Activated CD4-positive, alpha-beta T cell treated with anti-CD3 and anti-CD28 coated beads, Interleukin-2, amount 10 ng/mL, durations not matched to agents 7 days and 5 days (primary cell): ENCODE measurements at places on chromosomes 7 and 10.
A peak's percentile ranks its signal among the peaks of the same experiment; 100 is the strongest.

- DNase-seq, result no peak
Measured at GRCh38 chr7:2022021-2022409, 210.7 kb downstream of the MAD1L1 start.

- no peak for DNase-seq
Measured at GRCh38 chr10:8539056-8539455, 484.6 kb downstream of the GATA3 start.

DNA sequence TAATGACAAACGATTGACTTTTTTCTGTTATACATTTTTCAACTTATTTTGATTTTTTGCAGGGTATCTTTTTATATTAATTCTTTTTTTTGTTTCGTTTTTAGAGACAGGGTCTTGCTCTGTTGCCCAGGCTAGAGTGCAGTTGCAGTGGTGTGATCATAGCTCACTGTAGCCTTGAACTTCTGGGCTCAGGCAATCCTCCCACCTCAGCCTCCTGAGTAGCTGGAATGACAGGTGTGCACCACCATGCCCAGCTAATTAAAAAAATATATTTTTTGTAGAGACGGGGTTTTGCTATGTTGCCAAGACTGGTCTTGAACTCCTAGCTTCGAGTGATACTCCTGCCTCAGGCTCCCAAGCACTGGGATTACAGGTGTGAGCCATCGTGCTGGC is 601.3 kb downstream of the PARD3 start:
- no peak for DNase-seq

GRCh38 chr10:51423121-51423452 is 276.3 kb downstream of the CSTF2T start:
- no peak for DNase-seq

DNA sequence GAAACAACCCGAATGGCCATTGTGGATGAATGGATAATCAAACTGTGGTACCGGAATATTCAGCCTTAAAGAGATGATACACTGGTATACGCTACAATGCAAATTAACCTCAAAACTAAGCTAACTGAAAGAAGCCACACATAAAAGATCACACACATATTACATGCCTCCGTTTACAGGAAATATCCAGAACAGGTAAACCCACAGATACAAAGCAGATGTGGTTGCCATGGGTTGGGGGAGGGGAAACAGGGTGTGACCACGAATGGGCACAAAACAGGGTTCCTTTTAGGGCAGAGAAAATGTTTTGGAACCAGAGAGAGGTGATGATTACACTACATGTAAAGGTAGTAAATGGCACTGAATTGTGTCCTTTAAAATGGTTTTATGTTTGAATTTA is 16.6 kb downstream of the ESYT2 start:
- DNase-seq, result peak; percentile 91

DNA sequence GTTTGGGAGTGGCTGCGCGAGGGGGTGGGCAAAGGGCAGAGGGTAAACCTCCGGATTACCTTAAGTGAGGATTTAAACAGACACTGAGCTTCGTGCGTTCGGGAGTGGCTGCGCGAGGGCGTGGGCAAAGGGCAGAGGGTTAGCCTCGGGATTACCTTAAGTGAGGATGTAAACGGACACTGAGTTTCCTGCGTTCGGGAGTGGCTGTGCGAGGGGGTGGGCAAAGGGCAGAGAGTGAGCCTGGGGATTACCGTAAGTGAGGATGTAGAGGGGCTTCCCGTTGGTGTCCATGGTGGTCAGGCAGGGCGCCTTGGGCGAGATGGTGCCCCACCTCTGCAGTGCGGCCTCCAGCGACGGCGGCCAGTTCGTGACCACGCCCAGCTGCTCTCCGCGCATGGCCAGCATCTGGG is 275.8 kb downstream of the DIP2C start:
- DNase-seq, result no peak

DNA sequence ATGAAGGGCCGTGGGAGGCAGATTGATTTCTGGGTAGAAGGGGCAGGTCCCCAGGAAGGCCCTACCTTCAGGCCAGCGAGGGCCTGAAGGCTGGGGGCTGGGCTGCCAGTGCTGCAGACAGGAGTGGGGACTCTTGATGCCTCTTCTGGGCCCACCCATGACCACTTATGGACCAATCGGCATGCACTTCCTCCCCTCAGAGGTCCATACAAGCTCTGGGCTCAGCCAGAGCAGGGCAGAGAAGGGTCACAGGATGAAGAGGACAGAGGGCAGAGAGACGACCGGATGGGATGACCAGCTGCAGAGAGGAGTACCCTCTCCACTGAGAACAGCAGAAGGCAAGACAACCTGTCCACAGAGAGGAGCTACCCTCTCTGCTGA is 120.1 kb downstream of the DYNC2I1 start:
- DNase-seq, result no peak

DNA sequence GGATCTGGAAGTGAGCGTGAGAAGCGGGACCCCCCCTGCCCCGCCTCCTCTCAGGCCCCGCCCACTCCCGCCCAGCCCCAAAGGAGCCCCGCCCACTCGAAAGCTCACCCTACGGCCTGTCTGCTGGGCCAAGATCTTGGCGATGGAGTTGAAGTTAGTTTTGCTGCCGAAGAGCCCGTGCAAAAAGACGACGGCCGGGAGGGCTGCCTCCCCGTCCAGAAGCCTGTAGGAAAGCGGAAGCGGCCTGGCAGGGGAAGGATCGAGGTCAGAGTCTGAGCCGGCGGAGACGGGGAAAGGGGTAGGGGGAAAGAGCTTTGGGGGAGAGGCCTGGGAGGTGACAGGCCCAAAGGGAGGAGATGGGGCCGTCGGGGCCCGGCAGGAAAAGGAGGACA is 386 bp downstream of the ABHD11 start:
- DNase-seq, result peak; percentile 60

- DNase-seq, result no peak
Measured at GRCh38 chr10:75466886-75467285, 35.5 kb downstream of the LRMDA start.

DNA sequence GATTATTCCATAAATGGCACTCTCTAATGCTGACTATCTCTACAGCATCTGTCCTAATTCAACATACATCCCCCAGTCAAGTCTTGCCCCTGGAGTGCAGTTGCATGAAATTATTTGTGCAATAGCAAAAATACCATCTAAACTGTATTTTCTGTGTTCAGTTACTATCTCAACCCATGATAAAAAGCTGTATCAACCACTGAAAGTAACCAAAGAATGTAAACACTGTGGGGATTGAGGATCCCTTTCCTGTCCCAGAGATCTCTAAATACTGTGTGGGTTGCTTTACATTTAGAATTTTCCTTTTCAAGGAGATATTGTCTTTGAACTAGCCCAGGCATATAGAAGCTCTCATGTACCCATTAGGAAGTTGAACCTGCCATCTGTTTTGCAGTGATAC is 23.9 kb upstream of the DGKI start:
- no peak for DNase-seq

DNA sequence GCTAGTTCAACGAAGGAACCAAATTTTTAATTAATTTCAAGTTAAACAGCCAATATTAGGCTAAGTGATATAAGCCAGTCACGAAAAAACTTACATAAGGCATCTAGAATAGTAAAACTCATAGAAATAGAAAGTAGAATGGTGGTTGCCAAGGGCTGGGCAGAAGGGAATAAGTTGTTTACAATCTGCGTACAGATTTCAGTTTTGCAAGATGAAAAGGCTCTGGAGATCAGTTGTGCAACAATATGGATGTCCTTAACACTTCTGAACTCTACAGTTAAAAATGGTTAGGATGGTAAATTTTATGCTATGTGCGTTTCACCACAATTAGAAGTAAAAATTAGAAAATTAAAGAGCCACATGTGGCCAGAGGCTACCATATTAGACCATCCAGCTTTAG is 13.3 kb downstream of the SCRN1 start:
- DNase-seq, result no peak

DNA sequence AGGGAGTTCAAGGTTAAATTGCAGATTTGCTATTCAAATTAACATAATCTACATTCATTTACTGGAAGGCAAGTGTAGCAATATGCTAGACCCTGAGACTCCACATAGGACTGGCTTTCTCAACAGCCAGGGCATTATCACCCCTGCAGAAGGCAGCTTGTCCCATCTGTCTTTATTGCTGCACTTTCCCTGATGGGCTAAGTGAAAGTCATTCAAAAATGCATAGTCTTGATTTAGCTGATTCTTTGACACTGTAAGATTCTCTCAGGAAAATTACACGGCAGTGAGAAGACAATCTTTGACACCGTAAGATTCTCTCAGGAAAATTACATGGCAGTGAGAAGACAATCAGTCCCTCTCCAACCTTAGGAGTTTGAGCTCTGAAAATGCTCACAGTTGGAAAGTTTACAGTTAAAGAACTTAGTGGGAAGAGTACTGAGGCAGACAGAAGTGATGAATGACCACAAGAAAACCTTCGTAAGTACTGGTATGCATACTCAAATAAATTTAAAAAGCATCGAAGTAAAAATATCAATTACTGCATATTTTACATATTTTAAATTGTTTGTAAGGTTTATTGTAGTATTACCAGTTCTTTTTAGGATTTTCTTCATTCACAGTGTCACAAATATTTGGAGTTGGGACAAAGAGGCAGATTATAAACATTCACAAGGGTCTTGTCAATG is 88.9 kb downstream of the RAPGEF5 start:
- DNase-seq, result no peak

GRCh38 chr10:63382066-63382465 is 83.7 kb downstream of the JMJD1C start:
- no peak for DNase-seq

GRCh38 chr7:7681191-7681935 is 37.0 kb downstream of the RPA3 start:
- peak; percentile 67 for DNase-seq

GRCh38 chr10:106826716-106827115 is 337.8 kb downstream of the SORCS1 start:
- no peak for DNase-seq

DNA sequence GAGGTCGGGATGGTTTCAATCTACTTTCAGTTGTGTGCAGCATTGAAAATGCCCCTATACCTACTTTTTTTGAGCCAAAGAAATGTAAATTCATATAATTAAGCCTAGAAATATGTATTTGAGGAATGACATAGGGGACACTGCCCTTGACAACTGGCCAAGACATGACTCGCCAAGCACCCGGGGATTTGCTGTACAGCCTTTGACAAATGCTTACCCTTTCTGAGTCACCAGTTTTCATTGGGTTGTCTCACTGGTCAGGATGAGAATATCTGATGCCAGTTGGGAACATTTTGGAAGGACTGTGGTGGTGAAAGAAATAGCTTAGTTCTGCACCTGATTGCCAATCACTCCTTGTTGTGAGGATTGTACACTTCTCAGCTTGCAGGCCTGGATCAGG is 166.8 kb upstream of the HABP2 start:
- no peak for DNase-seq

DNA sequence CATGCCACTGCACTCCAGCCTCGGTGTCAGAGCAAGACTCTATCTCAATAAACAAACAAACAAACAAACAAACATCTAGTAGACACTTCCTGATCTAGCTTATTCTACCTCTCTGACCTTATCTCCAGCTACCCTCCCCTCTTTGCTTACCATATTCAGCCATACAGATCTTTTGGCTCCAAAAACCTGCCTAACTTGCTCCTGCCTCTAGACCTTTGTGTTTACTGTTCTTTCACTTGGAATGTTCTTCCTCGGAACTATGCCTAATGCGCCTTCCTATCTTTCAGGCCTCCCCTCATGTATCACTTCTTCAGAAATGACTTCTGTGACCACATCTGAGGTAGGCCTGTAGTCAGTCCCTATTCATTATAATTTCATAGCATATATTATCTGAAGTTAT is 20.3 kb upstream of the WNT8B start:
- DNase-seq, result no peak

DNA sequence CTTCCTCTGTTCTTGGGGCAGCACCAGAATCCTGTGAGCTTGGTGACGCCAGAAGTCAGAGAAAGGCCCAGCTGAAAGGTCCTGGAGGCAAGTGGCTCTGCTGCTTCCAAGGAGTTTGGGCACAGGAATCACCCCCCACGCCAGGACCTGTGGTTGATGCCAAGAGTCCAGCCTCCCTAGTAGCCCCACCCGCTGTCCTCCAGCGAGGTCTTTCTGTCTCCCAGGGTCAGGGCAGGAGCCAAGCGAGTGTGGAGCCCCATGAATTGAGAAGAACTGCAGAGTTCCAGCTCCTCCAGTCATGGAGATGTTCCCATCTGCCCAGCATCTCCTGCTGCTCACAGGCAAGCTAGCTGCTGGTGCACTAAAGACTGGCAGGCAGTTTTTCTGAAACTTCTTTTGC is 631.7 kb upstream of the MGMT start:
- DNase-seq, result no peak

DNA sequence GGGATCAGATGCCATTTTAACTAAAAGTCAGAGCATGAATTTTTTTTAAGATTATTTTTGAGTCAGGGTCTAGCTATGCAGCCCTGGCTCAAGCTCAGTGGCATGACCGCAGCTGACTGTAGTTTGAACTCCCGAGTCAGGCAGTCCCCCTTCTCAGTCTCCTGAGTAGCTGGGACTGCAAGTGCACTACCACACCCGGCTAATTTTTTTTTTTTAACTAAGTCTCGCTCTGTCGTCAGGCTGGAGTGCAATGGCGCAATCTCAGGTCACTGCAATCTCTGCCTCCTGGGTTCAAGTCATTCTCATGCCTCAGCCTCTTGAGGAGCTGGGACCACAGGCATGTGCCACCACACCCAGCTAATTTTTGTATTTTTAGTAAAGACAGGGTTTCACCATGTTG is 7.8 kb downstream of the TAS2R41 start:
- DNase-seq, result no peak

DNA sequence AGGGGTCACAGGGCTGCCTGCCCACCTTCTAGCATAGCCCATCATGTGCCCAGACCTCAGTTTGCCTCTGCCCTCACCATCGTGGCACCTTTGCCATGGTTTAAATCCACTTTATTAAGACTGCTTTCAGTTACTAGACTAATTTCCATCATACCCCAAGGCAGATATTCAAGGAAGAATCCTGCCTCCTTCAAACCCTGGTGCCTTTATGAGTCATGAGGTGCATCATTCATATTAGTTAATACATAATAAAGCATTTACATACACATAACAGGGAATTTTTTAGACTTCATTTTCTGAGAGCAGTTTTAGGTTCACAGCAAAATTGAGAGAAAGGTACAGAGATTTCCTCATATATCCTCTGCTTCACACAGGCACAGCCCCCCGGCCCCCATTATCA is 62.8 kb downstream of the CXCL12 start:
- no peak for DNase-seq

GRCh38 chr7:124692425-124692824 is 73.2 kb downstream of the GPR37 start:
- DNase-seq, result no peak

GRCh38 chr7:150569245-150569955 is 2.2 kb downstream of the GIMAP4 start:
- DNase-seq, result no peak

GRCh38 chr7:83738291-83738835 is 89.4 kb upstream of the SEMA3E start:
- DNase-seq, result no peak
